ENCODE measurements at places on chromosomes 11 and 22.
A peak's percentile ranks its signal among the peaks of the same experiment; 100 is the strongest.

GRCh38 chr11:74672332-74672955, 58.8 kb downstream of the CHRDL2 start:
- DNase-seq: no peak

- DNase-seq: no peak
These were observed 16.9 kb upstream of the RELT start for GRCh38 chr11:73359341-73359740.

DNA sequence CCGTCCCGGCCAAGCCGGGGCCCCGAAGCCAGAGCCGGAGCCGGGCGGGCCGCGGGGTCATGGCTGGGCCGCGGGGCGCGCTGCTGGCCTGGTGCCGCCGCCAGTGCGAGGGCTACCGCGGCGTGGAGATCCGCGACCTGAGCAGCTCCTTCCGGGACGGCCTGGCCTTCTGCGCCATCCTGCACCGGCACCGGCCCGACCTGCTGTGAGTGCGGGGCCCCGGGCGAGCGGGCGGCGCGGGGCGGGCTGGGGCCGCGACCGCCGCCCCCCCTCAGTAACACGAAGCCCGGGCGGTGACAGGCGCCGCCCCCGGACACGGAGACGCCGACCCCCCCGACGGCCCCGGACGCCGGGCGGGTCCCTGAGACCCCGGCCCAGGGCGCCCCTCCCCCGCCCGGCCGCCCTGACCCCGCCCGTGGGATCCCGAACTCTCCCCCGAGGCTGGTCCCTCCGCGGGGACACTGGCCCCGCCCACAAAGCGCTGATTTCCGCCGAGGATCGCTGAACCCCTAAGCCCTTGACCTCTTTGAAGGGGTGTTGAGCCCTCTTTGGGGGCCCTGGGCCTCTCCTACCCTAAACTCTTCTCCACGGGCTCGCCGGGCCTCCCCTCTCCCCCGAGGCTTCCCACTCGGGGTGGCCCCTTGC, 389 bp downstream of the MICALL1 start:
- no peak for DNase-seq

GRCh38 chr22:17410576-17410975, 41.3 kb downstream of the CECR2 start:
- no peak for DNase-seq

DNA sequence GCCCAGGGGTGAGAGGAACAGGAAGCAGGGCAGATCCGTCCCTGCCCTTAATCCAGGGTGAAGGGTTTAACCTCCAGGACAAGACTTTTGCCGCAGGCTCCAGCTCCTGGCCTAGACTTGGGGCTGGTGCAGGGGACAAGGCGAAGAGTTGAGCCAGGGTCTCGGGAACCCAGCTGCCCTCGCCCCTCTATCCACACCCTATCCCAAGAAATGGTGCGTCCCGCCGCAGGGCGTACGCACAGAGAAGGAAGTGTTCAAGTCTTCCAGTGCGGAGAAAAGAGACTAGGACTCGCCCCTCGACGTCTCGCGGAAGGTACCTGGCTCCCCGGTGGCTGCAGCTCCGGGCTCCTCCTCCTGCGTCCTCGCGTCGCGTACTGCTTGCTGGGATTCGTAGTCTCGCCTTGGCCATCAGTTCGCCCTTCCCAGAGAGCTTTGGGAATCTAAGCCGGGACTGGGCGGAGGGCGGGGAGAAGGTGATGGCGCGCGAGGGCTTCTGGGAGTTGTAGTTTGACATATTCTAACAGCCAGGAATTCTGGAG, at the start of gene ZMAT5:
Gene ZMAT5 (minus strand): TSS at position 376 of the 539 bp plus-strand sequence. CDS start 18,463 bp downstream, outside the sequence.
- peak; percentile 69 for DNase-seq

- no peak for DNase-seq
These were observed 38.6 kb upstream of the NOX4 start for GRCh38 chr11:89529626-89530380.

DNA sequence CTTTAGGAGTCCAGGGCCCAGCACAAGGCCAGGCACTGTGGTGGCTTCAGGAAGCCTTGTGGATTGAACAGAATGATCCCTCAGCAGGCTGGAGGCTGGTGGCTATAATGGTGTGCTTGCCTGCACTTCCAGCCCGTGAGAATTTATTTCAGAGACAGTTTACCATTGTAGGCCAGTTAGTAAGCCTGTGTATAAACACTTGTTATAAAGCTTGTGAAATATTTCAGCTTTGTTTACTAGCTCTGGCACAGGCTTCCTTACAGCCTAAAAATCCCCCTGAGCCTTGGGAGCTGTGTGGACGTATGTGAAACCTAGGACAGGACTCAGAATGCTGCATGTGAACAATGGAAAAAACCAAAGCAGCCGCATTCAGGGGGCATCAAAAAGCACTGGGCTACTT, 26.6 kb upstream of the ACER3 start:
- DNase-seq: no peak

- no peak for DNase-seq
These were observed 82.6 kb downstream of the BARX2 start for GRCh38 chr11:129458278-129458677.

DNA sequence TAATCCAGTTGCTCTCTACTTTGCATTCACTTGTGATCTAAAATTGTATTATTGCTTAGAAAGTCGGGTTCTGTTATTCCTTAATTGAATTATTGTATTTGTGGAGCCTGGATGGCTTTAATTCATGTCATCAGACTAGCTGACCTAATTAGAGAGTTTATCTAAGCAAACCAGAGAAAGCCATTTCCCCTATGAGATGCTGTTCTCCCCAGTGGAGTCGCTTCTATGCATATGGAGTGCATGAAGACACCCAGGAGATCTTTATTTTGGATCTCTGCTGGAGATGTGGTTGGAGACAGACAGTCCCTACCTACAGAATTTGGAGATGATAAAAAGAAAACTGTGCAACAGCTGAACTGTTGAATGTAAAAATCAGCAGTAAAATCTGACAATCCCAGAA, 45.2 kb upstream of the MYO18B start:
- DNase-seq: no peak

DNA sequence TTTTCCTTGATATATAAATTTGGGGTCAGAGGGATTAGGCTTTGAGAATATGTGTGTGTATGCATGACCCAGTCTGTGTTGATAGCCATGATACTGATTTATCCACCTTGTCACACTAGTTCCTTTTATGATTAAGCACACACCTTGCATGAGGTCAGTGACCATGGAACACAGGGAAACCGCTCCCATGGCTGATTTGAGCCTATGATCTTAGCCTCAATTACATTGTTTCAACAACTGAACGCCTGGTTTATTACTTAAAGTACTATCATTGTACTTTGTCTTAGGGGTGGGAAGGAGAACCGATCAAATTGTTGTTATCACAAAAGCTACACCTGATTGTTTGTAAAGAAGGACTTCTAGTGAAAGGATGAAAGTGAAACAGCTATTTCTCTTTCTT, 70.7 kb downstream of the ARFGAP2 start:
- no peak for DNase-seq

DNA sequence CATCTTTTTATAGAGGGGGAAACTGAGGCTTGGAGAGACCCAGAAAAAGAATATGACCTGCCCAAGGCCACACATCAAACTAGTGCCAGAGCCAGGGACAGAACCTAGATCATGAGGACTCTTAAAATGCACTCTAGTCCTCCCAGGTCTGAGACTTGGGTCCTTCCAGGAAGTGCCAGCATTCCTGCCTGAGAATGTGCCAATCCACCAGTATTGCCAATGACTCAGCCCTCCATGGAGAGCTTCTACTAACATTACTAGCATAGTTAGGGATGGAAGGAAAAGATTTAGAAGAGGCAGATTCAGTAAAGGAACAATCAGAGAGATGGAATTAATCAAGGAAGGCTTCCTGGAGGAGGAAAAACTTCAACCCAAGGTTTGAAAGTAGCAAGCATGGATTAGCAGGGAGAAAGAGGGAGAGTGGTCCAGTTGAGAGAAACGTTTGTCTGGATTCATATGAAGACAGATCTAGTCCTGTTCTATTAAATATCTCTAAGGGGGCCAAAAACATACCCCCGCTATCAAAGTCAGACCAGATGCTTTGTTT, 20.1 kb upstream of the SMIM35 start:
- DNase-seq: no peak

DNA sequence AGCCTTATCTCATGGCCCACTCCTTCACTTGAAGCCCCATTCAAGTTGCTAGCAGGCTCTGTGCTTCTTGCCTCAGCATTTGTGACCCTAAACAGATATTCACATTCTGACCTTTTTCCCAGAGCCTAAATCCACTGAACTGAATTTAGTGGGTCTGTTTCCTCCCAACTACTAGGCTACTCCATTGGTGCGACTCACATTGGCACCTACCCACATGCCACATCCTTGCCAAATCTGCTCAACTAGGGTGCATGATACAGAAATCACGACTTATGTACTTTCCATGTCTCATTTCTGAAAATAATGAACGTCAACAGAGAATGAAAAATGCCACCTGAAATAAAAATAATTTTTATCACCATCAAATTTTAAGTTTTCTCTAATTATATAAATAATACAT, 8.4 kb upstream of the MMP12 start:
- DNase-seq: no peak

DNA sequence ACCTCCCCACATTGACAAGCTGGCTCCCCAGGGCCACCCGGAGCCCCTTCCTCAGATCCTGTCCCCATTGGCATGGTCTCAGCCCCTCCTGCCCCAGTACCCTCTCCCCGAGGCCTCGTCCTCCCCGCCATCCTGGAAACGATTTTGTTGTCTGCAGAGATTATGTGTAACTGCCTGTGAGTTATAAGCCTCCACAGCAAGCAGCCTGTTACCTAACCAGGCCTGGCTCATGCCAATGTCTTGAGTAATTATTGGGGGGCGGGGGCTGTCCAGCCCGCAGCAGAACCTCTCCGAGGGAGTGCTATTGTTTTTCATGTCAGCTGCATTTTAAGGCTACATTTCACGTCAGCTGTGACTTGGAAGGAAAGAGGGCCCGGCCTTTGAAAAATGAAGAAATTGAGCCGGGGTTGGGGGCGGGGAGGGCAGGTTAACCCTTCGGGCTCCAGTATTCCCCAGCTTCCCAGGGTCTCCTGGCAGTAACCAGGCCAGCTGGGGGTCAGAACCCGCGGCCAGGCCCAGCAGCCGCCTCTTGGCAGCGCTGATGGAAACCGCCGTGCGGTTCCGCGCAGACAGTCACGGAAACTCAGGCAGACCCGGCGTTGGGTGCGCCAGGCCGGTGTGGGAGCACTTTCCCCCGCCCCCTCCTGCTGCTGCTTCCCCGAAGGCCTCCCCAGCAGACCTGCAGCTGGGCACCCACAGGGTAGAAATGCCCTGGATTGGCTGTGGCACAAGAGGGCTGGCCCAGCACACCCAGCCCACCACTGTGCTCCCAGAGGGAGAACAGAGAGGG, 59.5 kb downstream of the CDKN1C start:
- DNase-seq: no peak

- no peak for DNase-seq
These were observed 3.0 kb downstream of the PRSS23 start for GRCh38 chr11:86803136-86804045.

GRCh38 chr22:40111451-40111850, 66.3 kb upstream of the TNRC6B start:
- DNase-seq: no peak

- DNase-seq: no peak
These were observed 78.9 kb downstream of the C11orf58 start for GRCh38 chr11:16817351-16817750.

GRCh38 chr11:113287801-113288200, 26.6 kb upstream of the TTC12 start:
- DNase-seq: no peak

GRCh38 chr11:20037396-20038153, 122.7 kb downstream of the DBX1 start:
- no peak for DNase-seq

- no peak for DNase-seq
These were observed 540 bp downstream of the MS4A14 start for GRCh38 chr11:60396799-60397198.

DNA sequence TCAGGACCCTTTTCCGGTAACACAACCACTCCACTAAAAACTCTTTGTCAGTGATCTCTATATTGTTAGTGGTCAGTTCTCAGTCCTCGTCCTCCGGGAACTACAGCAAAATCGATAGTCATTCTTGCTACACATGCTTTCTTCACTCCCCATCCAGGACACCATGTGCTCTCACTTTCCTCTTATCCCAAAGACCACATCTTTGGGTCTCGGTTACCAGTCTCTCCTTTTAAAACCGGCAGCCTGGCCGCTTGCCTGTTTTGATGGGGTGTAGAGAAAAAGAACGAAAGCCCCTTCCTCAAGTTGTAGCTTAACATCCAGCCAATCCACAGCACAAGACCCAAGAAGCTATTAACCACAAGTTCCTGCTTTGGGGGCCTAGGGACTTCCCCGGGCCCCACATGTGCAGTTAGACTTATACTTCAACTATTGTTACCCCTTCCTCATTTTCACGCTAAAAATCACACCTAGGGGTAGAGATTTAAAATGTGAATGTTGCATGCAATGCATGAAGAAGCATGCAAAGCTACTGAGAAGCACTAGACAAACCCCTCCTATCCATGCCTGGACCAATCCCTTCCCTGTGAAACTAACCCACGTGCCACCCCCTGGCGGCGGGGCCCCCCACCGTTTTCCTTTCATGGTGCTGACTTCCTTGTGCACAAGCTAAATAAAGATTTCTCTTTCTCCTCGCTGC, 1.5 kb upstream of the TOLLIP start:
- no peak for DNase-seq

- no peak for DNase-seq
These were observed 28.8 kb upstream of the SHANK2 start for GRCh38 chr11:71281204-71281603.

DNA sequence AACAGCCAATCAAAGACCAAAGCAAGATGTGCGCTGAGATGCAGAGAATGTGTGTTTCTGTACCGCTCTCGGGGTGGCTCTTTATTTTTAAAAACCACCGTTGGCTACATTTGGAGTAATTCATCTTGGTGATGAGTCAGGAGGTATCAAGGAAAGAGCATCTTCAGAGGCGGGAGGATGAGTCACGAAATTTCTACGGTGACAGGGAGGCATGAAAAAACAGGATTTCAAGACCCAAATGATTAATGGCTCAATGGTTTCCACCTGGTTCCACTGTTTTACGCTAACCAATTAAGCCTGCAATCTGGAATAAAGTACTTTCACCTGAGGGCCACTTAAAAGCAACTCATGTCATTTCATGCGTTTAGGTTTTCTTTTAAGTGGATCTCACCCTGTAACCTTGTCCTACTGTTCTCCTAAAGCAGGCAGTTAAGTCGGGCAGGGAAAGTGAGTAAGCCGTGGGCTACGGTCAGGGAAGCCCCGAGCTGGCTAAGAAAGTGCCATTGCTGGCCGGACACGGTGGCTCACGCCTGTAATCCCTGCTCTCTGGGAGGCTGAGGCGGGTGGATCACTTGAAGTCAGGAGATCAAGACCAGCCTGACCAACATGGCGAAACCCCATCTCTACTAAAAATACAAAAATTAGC, 74.6 kb downstream of the CELSR1 start:
- no peak for DNase-seq
